CD4-positive, CD25-positive, alpha-beta regulatory T cell (primary cell): ENCODE measurements at places on chromosomes 1 and 21.
A peak's percentile ranks its signal among the peaks of the same experiment; 100 is the strongest.

DNA sequence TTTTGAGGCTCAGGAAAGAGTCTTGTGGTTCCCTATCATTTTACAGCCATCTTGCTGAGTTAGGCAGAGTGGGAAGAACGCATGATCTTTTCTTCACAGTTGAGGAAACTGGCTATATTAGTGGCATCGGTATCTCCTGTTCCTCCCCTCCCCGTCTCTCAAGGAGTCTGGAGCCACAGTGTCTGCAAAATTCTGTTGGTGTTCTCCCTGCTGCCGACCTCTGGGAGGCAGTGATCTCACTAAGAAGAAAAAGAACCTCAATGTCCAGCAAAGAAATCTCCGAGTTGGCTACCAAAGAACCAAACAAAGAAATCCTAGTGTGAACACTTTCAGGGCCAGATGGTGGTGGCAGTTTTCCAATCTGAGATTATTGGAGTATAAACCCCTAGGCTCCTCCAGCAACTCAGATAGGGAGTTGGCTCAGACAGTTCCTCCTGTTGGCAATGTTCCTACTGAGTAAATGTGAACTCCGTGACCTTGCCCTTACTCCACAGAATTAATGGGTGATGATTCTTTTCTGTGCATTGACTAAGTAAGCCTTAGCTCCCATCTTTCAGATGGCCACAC is 41.2 kb downstream of the PRAMEF20 start:
- DNase-seq = no peak

DNA sequence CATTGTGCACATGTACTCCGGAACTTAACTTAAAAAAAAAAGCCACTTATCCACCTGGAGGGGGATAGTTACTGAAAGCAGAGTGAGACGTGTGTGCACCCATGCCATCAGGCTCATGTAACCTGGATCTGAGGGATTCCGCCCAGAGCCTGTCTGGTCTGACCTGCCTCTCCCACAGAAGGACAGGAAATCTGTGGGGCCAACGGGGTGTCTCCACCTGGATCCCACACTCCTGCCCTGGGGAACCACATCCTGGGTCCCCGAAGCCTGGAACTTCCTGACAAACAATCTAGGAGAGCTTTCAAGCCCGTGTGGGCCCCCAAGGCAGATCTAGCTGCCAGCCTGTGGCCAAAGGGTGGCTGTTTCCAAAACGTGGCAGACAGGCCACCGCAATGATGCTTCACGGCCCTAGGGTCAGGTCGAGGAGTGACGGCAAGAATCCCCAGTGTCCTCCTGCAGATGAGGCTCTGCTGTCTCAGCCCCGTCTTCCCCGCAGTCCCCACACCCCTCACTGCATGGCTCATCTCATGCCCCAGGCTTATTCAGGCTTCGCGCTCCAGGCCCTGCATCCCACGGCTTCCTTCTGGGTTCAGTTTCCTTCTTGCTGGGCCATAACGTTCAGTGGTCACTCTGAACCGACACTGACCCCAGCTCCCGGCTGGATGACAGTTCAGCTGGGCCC is 21.0 kb upstream of the PCBP3 start:
- DNase-seq = no peak

DNA sequence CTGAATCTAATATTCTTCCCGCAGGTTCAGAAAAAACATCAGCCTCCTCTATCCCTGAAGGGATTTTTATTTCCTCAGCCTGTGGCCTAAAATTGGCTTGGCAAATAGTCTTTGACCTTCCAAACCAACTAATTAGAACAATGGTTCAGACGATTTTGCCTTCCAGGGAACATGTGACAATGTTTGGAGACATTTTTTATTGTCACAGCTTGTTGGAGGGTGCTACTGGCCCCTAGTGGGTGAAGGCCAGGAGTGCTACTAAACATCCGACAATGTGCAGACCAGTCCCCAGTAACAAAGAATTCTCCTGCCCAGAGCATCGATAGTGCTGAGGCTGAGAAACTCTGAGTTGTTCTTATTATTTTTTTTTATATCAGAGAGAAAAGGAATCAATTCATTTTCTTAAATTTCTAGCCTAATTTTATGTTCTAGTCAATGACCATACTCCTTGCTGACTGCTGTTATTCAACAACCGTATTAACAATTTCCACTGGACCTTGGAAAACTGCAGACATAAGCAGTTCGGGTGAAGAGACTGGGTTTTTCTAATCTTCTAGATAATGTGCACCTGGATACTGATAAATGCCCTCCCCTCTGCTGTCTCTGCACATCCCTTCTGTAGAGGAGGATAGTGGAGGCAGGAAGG is 280.7 kb downstream of the LMX1A start:
- no peak for DNase-seq

DNA sequence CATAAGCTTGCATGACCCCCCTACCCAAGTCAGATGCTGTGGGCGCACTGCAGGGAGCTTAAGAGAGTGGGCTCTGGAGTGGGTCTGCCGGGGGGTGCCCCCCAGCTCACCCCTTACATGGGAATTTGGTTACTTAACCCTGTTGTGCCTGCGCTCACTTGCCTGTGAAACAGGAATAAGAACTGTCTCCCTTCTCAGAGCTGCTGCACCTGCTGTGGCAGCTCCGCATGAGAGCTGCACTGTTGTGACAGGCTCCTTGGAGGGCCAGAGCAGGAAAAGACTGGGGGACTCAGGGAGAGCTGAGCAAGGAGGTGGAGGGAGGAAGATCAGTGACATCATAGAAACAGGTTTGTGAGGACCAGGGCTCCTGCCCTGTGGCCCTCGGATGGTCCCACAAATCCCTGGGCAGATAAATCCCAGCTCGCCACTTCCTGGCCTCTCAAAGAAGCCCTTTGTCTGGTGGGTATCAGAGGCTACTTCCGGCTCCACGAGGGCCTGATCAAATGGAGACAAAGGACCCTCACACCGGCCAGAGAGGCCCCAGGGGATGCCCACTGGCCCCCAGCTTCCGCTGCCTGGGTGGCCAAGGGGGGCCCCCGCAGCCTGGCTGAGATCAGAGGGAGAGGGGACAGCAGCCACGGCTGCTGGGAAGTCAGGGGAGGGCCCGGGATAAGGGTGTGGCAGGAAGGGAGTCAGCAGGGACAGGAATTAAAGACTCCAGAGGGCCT is 28.9 kb upstream of the LAPTM5 start:
- DNase-seq = no peak

DNA sequence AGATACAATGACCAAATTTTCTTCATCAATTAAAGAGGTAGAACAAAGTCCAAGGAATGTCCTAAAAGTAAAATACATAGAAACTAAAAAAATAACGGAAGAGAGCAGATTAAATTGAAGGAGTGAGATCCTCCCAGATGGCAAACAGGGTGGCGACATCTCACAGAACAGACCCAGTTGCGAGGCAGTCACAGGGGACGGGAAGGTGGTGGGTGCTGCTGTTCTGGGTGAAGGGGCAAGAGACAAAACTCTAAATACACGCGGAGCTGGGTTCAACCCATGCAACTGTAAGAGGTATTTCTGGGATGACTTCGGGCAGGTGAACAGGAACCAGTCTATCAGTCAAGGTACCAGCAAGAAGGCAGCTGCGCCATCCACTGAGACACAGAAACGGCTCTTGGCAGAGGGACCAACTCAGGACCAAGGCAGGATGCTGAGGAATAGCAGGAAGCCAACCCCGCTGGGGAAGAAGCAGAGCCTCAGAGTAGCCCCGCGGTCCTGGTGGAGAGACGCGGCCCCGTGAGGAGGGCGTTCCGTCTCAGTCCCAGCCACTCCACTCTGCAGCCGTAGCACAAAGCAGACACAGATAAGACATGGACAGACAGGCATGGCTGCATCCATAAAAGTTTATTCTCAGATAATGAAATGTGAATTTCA is 32.2 kb downstream of the WDR4 start:
- DNase-seq = no peak

- DNase-seq = no peak
Measured at GRCh38 chr1:36585569-36586548, 103.1 kb upstream of the CSF3R start.

GRCh38 chr1:218817691-218818465 is 355.8 kb upstream of the LYPLAL1 start:
- DNase-seq = no peak

DNA sequence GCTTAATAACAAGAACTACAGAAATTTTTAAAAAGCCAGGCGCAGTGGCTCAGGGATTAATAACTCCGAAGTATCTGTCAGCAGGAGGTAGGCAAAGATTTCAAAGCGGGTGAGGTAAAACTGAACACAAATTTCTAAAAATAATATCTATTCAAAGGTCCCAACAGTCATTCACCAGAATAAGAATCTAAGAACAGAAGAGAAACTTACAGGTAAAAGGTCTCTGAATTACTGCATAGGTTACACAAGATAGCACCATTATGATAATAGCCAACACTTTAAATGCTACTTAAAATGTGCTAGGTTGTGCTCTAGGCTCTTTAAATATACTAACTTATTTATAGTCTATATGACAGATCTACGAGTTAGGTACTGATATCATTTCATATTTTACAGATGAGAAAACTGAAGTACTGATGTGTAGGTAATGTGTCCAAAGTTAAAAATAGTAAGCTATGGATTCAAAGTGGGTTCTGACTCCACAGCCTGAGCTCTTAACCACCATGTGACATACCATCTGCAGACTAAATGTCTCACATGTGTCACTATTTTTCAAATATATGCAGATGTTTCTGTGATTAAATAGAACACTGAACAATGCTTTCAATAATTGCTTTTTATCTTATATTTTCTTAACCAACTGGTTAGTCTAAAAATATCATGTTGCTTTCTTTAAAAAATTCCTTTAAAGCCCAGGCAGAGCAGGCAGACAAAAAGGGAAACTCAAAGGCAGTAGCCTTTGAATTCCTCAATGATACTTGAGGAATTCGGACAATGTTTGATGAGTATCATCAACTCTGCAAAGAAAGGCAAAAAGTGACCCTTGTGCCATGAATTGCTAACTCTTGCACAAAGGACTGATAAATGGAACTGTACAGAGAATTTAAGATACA is 80.5 kb upstream of the TTC39A start:
- DNase-seq = no peak

GRCh38 chr1:223726380-223727001 is 14.2 kb downstream of the CAPN2 start:
- peak; percentile 83 for DNase-seq

GRCh38 chr1:228009116-228009827 is 2.5 kb downstream of the WNT3A start:
- no peak for DNase-seq

- no peak for DNase-seq
Measured at GRCh38 chr1:8679929-8680663, 137.3 kb downstream of the RERE start.

DNA sequence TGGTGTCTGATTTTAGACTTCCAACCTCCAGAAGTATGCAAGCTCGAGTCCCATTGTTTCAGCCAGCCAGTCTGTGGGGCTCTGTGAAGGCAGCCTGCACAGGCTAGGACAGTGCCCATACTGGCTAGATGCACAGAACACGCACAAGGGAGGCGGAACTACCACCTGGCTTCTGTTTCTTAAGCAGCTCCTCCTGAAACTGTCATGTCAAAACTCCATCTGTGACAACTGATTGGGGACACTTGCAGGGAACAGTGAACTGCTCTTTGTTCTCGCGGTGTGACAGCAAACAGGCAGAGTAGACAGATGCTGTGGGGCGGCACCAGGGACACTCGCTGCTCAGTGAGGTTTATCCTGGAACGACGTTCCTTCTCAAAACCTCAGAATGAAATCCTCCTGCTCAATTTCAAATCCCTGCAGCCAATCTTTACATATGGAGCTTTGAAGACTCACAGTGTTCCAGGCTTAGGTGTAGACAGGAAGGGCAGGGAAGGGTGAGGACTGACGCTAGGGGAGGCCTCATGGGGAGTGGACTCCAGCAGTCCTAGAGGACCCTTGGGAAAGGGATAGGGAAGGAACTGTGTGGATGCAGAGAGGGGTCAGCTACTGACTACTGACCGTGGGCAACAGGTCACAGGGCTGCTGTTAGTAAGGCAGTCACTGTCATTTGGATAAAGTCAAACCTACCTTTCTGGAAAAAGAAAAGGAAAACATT is 73.8 kb downstream of the ERG start:
- DNase-seq = no peak

GRCh38 chr1:209873067-209873799 is 45.5 kb downstream of the UTP25 start:
- no peak for DNase-seq

- no peak for DNase-seq
Measured at GRCh38 chr1:109396871-109397580, 692 bp downstream of the SORT1 start.

DNA sequence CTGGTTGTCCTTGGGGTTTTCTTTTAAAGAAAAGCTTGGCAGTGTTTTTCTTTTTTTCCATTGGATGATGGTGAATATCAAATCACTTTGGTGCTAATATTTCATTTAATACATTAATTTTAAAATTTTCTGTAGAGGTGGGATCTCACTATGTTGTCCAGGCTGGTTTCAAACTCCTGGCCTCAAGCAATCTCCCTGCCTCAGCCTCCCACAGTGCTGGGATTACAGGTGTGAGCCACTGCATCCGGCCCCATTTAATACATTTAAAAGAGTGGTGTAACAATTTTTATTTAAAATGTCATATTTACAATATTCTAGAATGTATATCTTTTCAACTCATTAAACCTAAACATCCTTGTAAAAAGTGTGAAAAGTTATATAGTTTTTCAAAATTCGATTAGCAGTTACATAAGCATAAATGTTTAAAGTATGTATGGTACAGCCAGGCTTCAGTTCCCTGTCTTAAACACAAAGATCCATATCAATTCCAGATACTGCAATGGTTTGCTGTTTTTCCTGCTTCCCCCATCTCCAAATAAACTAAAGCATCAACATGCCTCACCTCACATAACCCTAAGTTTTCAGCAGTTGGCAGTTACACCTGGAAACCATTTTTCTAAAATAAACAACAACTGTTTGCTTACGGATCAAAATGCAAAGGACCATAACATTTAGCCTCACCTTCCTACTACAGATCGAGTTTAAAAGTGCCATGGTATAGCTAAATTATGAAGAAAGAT is 8.9 kb upstream of the LGALS8 start:
- no peak for DNase-seq

DNA sequence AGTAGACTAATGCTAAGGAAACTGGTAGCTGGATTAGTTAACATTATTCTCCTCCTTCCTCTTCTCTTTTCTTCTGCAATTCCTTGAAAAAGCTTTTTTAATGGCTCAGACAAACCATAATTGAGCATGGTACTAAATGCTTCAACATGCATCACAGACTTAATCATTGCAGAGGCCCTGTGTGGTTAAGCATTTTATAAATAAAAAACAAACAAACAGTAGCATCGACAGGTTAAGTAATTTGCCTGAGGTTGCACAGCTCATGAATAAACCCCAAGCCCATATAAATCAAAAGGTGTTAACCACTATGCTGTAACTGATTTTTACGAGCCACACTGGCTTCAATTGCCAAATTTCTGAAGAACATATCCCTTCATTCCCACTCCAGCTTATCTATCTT is 462.1 kb downstream of the LMO4 start:
- DNase-seq = no peak
